ENCODE measurements at places on chromosomes 7 and 10.

- DNase-seq: no peak
These were observed 16.0 kb downstream of the PDGFA start for GRCh38 chr7:503575-504111.

- no peak for DNase-seq
These were observed 64.0 kb upstream of the EGR2 start for GRCh38 chr10:62880162-62880561.

DNA sequence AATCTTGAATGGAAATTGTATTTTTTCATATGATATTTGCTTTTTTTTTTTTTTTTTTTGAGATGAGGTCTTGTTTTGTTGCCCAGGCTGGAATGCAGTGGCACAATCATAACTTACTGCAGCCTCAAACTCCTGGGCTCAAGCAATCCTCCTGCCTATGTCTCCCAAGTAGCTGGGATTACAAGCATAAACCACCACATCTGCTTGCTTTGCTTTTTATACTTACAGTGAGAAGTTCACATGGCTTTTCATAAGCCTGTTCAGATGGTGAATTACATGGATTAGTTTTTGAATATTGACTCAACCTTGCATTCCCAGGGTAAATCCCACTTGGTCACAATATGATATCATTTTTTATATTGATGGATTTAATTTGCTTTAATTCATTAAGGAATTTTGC, 22.0 kb downstream of the LRRD1 start:
- DNase-seq: no peak

GRCh38 chr10:5631936-5632335, 34.5 kb downstream of the ASB13 start:
- DNase-seq: no peak

DNA sequence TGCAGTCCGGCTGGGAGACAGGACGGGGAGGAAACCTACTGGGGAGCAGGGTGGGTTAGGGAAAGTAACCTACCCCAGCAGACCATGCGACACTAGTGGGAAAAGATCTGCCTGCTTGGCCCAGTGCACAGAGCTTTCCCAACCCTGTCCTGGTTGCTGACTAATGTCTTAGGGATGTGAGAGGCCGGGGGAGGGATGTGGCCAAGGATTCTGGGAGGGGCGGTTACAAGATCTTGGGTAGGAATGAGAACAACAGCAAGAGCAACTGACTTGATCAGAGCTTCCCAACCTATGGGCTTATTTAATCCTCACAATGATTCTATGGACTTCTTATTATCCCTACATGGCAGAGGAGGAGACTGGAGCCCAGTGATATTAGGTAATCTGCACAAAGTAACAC, 24.0 kb upstream of the EIF5AL1 start:
- DNase-seq: no peak

DNA sequence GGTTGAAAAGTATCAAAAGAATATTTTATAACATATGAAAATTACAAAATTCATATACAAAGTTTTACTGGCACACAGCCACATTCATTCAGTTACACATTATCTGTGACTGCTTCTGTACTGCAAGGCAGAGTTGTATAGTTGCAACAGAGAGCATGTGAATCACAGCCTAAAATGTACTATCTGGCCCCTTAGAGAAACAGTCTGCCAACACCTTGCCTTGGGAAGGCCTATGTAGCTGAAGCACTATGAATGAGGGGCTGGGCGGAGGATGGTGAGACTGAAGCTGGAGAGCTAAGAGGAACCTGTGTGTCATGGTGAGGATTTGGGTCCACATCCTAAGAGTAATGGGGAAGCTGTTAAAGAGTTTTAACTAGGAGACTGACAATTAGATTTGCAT, 35.7 kb downstream of the PDZD8 start:
- no peak for DNase-seq

DNA sequence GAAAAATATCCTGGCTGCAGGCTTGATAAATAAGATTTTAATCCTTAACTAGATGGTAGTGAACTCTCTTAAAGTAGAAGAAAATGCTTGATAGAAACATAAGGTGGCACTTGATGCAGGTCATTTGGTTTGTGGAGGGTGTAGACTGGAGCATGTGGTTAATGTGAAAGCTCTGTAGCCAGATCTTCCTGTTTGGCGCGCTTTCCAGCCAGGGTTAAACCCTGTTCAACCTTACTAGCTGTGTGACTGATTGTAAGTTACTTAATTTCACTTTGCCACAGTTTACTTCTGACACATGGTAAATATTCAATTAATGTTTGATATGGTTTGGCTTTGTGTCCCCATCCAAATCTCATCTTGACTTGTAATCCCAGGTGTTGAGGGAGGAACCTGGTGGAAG, 394.0 kb downstream of the REEP3 start:
- DNase-seq: no peak

DNA sequence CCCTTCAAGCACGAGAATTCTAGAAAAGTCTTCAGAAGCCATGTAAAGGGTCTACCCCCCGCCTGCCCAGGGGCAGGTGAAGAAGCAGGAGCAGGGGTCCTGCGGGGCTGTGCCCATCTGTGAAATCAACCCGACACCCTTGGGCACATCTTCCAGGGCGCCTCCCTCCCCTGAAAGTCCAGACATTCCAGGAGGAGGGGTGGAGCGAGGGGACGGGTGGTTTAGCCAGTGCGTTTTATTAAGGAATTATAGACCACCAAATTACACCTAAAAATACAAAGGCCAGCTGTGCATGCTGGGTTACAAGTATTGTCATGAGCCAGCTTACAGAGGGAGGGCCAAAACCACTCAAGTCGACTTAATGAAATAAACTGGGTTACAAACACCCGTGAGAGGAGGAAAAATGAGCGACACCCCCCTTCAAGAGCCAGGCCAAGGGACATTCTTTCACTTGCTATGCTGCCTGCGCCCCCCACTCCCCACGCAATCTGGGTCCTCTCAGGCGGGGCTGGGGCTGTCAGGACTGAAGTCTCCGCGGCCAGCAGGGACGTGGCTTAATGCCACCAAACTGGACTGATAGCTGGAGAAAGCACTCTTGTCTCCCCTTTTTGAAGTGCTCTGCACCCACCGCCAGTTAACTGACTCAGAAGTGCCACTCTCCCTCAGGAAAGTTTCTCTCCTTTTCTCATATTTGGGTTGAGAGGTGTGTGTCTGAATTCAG, 360.3 kb downstream of the FRMD4A start:
- DNase-seq: no peak

Measured in T-helper 22 cell (primary cell).